ENCODE measurements at places on chromosomes 2 and 18.

DNA sequence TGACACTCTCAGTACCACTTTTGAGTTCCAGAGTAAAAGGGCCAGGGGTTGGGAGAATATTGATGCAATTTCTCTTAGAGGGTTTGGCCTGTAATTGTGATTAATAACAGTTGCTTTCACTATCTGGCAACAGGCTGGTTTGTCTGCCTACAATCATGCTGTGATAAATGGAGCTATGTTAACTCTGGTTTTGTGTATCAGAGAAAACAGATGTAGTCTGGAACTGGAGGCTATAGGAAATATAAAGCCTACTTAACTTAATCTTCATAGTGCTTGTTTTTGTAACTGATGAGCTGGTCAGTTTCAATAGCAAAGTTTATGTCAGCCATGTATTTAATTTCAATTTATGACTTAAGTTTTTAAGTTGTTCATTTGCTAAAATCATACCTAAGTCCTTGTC, 138.0 kb downstream of the AGPS start:
- DNase-seq: no peak

- no peak for DNase-seq
Measured at GRCh38 chr2:152426801-152427200, 91.8 kb downstream of the FMNL2 start.

GRCh38 chr2:217249121-217250012, 389.5 kb upstream of the TNP1 start:
- no peak for DNase-seq

- no peak for DNase-seq
Measured at GRCh38 chr18:26133652-26134051, at the start of gene PSMA8. Gene PSMA8, plus strand, starts transcription at chr18:26133869. Its CDS starts 97 bp downstream, at chr18:26133966.

- DNase-seq: no peak
Measured at GRCh38 chr2:96109931-96110511, 6.3 kb downstream of the ADRA2B start.

- DNase-seq: no peak
Measured at GRCh38 chr18:23519734-23520133, 16.4 kb downstream of the RMC1 start.

GRCh38 chr2:236366397-236366796, 102.2 kb upstream of the ASB18 start:
- no peak for DNase-seq

DNA sequence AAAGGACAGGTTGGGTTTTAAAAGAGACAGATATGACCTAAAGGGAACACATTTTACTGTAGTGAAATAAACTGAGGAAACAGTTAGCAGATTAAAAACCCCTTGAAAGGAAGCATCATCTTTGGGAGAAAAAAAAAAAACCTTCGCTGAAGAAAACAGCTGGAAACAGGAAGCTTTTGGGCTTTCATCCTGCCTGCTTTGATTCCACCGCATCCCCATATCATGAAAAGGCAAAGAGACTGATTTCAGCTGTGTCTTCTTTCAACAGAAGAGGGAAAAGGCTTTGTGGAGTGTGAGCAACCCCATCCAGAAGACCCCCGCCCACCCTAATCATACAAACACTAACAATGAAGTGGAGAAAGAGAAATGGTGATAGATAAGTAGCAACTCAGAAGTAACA, 86.4 kb downstream of the TCF4 start:
- DNase-seq: no peak

DNA sequence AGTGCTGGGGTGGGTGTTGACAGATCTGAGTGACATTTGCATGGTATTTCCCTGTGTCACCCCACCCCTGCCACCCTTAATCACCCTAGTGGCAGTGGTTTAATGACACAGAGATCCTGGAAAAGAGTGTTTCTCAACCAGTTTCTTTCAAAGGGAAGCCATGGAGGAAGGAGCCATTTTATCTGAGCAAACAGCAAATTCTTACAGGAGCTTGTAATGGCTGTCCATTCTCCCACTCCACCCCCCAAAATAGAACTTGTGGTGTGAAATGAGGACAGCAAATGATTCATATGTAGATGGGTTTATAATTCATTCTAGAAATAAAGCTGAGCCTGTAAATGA, 51.5 kb downstream of the CDC42EP3 start:
- no peak for DNase-seq

GRCh38 chr2:223588251-223588650, 13.9 kb downstream of the SCG2 start:
- no peak for DNase-seq

DNA sequence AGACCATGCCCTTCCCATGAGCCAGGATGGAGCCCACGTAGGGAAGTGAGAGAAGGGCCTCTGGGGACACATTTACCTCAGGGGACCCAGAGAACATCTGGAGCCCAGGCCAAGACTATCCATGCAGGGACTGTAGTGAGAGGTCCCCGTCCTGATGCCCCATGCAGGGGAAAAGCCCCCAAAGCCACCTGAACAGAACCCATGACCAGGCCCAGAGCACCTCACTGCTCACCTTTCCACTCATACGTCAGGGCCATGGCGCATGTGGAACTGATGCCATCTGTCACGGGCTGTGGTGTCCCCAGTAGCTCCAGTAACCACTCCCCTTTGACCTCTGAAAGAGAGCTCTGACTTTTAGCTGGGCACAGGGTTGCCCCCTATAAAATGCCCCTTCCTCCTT, 106.5 kb upstream of the TEX51 start:
- DNase-seq: no peak

- DNase-seq: no peak
Measured at GRCh38 chr2:148023861-148024260, 3.0 kb downstream of the MBD5 start.

DNA sequence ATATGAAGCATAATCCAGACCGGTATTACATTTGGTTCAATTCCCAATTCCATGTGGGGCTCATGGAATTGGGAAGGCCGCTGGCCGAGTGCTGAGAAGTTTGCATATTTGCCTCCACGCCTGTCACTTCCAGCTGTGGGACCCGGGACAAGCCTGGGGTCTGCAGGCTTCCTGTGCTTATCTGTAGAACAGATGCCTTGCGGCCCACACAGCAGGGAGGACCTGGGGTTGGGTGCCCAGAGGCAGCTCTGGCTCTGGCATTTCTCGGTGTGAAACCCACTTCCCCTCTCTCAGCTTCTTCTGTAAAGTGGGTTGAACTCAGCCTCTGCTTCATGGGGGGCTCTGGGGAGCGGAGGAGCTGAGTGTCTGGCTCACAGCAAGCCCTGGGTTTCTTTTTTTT, 97.9 kb downstream of the SH3BP4 start:
- DNase-seq: no peak

DNA sequence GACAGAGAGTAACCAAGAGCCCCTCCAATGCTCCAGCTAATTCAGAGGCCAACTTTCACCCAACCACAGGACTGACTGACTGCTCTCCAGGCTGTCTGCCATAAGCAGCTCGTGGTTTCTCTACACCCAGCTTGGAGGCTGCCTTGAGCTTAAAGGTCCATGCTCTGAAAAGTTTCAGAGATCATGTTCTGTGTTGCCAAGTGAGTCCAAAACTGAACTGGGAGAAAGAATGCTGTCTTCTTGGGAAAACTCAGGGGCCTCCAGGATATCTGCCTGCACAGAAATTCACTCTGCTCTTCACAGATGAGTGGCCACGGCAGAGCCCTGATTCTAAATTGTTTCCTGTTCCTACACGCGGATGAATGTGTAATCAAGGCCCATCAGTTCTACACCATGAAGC, 51.1 kb downstream of the LPIN2 start:
- no peak for DNase-seq

GRCh38 chr18:46040747-46041104, 31.3 kb downstream of the PSTPIP2 start:
- DNase-seq: no peak

DNA sequence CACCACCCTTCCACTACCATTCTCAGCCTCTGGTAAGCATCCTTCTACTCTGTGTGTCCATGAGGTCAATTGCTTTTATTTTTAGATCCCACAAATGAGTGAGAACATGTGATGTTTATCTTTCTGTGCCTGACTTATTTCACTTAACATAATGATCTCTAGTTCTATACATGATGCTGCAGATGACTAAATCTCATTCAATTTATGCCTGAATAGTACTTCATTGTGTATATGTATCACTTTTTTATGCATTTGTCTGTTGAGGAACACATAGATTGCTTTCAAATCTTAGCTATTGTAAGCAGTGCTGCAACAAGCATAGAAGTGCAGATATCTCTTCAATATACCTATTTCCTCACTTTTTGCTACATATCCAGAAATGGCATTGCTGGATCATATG, 733.3 kb downstream of the SUCLG1 start:
- DNase-seq: no peak

- DNase-seq: no peak
Measured at GRCh38 chr2:95031726-95032116, 6.2 kb downstream of the MAL start.

DNA sequence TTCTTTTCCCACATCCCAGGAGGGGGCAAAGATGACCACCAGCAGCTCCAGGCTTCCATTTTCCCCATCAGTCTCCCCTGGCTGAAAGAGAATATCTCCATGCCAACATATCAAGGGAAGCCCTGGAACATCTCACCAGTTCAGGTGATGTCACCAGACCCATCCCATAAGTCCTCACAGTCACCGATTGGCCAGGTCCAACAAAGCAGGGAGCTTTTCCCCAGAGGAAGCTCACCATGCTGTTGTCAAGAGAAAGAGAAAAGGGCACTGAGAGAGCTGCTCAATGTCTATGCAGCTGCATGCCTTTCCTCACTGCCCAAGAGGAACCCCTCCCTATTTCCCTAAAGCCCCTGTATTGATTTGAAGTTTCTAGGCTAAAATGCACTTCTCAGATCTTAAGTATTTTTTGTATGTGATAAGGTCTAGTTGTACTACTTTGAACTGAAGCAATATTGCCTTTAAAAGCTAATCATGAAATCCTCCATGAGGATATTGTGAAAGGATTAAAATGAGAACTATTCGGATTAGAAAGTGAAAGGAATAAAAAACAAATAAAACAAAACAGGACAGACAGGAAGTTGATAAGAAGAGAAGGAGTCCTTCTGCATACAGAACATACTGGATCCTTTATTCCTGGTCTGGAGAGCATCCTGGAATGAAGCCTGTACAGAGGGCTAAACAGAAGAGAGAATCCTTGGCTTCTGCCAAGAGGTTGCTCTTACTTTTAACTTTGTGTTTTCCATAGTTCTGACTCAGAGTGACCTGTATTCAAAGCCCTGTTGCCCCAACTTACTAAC, 45.2 kb upstream of the CTIF start:
- DNase-seq: no peak

DNA sequence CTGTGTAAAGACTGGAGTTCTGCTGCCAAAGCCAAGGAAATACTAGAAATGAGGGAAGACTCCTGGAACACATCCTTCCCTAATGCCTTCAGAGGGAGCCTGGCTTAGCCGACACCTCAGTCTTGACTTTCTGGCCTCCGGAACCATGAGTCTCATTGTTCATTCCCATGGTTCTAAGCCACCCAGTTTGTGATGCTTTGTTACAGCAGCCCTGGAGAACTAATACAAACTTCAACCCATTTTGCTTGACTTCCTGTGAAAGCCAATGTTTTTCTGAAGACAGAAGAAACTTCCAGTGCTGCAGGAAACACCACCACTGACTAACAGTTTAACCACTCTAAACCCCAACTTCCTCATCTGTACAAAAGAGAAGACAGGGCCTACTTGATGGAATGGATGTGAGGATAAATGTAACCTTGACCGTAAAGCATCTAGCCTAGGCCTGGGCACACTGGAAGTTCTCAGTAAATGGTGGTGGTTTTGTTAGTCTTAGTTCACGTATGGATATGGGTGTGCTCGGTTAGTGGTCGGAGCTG, 85.9 kb upstream of the RFX8 start:
- no peak for DNase-seq

DNA sequence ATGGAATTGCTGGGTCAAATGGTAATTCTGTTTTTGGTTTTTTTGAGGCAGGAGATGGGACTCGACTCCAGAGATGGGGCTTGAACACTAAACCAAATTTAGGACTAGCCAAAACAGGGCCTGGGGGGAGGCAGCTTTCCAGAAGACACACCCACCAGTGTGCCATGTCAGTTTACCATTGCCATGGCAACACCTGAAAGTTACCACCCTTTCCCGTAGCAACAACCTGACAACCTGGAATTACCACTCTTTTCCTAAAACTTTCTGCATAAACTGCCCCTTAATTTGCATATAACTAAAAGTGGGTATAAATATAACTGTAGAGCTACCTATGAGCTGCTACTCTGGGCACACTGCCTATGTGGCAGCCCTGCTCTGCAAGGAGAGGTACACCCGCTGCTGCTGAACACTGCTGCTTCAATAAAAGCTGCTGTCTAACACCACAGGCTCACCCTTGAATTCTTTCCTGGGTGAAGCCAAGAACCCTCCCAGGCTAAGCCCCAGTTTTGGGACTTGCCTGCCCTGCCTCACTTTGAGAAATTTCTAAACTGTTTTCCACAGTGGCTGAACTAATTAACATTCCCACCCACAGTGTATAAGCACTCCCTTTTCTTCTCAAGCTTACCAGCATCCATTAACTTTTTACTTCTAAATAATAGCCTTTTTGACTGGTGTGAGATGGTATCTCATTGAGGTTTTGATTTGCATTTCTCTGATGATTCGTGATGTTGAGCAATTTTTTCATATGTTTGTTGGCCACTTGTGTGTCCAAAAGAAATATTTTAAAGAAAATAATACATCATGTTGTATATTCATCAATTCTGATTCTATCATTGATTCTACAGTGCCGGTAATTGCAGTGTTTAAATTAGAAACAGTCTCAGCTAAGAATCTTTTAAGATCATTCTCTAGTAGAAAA, 10.6 kb downstream of the CDK15 start:
- DNase-seq: no peak

DNA sequence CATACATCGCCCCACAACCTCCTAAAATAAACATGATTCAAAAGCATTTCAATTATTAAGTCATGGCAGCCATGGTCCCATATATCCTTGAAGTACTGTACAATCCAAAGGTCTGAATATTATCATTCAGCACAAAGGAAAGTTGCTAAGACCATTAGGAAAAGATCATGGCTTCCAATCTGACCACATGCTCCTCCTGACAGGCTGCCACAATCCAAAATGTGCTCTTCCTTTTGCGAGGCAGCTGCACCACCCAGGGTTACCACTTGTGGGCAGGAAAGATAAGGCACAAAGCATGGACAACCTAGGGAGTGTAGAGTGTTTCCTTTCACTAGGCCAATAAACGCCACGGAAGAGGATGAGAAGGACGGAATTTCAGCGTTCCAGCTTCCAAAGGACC, 5.4 kb downstream of the BOLA3 start:
- no peak for DNase-seq

- DNase-seq: no peak
Measured at GRCh38 chr2:26609839-26610277, 31.3 kb downstream of the CIB4 start.

GRCh38 chr18:79947881-79948610, 3.4 kb downstream of the SLC66A2 start:
- DNase-seq: no peak

GRCh38 chr18:23115683-23116096, 19.6 kb upstream of the CABLES1 start:
- no peak for DNase-seq

Measured in activated T-cell treated with anti-CD3 and anti-CD28 coated beads for 4 hours (primary cell).